Neural progenitor cell (in vitro differentiated cells): ENCODE measurements at places on chromosomes 1 and 21. TPM values are rescaled to one million over a fixed set of nuclear protein-coding genes. Genes with fewer than 3 reads are reported as not detected.

Gene OR2L3
- not detected in 2 replicates for total RNA-seq

Gene ZNF695
- total RNA-seq = 27.6 and 34.6 TPM in 2 replicates

Gene IGSF21
- 1.7 and 6.9 TPM in 2 replicates for total RNA-seq

Gene SYT2
- total RNA-seq = 0.26 and 0.37 TPM in 2 replicates

Gene TNN
- not detected in 2 replicates for total RNA-seq

Gene FCGR1A
- total RNA-seq = not detected in 2 replicates

DNA sequence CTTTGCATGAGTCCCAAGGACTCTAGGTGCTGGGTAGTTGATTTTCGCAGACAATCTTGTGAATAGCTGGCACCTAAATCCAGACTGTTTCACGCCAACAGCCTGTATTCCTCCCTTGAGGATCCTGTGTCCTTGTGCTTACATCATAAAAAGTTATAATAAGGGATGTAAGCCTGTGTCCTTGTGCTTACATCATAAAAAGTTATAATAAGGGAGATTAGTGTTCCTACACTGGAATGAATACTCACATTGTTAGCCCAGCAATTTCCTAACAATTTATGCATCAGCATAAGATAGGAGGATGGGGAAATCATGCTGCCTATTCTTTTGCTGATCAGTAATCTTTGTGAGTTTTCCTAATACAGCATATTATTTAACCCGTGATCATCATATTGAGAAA, 4.0 kb upstream of the HSD3B2 start:
- no peak for DNase-seq

- DNase-seq = no peak
These were observed 23.9 kb upstream of the EPB41 start for GRCh38 chr1:28890435-28890834.

DNA sequence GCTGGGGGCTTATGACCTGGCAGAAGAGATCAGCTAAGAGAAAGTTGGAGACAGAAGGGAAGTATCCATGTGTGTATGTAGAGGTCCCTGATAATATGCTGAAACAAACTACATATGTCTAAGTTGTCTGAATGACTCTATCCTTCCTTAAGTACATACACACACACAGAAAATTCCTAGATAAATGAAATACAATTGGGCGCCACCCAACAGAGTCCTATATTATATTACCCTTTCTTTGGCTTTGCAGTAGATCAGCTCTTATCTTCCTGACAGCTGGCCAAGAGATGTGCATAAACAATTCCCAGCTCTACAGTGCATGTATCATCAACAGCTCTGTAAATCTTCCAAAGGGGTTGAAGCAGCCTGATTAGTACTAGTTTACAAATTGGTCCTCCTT, 40.1 kb downstream of the SORT1 start:
- no peak for DNase-seq

DNA sequence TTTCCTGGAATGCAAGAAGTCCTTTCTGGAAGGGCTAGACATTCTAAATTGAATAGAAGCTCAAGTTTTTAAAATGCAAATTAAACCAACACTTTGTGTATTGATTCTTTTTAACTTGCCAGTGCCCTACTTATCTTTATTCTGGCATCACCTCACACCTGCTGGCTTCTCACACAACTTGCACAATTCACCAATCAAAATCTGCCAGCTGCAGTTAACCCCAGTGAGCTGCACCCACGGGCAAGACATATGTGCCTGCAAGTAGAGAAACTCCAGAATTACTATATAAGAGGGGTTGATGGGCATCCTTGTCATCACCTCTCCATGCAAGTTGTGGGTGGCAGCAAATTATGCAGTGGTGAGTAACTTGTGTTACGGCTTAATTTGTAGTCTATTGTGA, 11.7 kb upstream of the PLPPR4 start:
- DNase-seq = no peak

DNA sequence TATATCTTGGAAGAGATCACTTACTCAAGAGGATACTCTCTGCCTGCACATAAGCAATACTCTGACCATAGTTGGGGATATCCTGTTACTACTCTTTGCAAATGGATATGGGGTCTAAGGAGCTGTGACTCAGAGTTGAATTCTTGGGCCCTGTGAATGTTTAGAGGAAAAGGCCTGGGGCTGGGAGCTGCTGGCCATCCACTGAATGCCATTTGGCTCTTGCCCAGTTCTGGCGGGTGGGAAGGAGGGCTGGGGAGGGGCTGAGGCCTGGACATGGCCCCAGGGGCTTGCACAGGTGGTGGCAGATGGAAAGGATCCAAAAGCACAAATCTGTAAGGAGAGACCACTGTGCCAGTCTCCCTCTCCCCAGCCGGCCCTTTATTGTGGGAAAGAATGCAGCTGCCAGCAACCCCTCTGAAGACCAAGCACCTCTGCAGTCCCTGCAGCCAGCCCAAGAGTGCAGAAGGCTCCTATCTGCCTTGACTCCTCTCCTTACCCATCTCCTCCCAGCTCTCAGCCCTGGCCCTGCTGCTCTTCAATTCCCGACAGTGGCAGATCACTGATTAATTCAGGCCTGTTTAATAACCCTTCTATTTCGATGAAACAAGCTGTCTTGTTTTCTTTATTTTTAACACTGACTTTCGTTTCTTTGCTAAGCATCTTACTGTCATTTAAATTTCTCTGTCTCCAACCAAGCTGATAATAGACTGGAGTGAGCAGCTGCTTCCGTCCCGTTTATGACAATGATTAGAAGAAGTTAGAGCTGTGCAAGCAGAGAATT, 12.1 kb downstream of the PLXNA2 start:
- peak; percentile 31 for DNase-seq

GRCh38 chr1:222415441-222415840, 132.5 kb downstream of the HHIPL2 start:
- DNase-seq = no peak
